ENCODE measurements at places on chromosomes 7 and 10.

- DNase-seq, result no peak
These were observed 3.1 kb downstream of the CCDC126 start for GRCh38 chr7:23600236-23600635.

GRCh38 chr7:134293002-134293740 is 23.6 kb downstream of the SLC35B4 start:
- DNase-seq, result no peak

GRCh38 chr7:50660040-50660829 is 95.0 kb upstream of the DDC start:
- no peak for DNase-seq

DNA sequence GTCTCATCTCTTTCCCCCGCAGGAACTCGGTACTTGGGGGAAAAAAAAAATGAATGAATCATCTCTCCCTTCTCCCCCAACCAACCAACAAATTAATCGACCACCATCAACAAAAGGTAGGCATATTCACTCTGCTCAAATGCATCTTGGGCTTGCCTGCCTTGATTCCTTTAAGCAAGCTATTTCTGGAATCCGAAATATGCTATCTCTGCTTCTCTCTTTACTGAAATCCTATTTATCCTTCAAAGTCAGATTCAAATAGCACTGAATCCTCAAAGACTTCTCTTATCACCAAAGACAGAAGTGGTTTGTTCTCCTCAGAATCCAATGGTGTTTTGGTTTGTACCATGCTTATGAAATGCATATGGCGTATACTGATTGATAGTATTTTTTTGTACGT is 49.6 kb upstream of the TPK1 start:
- no peak for DNase-seq

GRCh38 chr7:142384493-142384922 is 126.7 kb upstream of the PRSS58 start:
- peak; percentile 29 for DNase-seq

- DNase-seq, result no peak
These were observed 67.0 kb upstream of the RHEB start for GRCh38 chr7:151586531-151587260.

- DNase-seq, result no peak
These were observed 95.2 kb upstream of the DNAAF5 start for GRCh38 chr7:631291-631711.

- DNase-seq, result no peak
These were observed 285.6 kb upstream of the POM121L12 start for GRCh38 chr7:52749880-52750279.

DNA sequence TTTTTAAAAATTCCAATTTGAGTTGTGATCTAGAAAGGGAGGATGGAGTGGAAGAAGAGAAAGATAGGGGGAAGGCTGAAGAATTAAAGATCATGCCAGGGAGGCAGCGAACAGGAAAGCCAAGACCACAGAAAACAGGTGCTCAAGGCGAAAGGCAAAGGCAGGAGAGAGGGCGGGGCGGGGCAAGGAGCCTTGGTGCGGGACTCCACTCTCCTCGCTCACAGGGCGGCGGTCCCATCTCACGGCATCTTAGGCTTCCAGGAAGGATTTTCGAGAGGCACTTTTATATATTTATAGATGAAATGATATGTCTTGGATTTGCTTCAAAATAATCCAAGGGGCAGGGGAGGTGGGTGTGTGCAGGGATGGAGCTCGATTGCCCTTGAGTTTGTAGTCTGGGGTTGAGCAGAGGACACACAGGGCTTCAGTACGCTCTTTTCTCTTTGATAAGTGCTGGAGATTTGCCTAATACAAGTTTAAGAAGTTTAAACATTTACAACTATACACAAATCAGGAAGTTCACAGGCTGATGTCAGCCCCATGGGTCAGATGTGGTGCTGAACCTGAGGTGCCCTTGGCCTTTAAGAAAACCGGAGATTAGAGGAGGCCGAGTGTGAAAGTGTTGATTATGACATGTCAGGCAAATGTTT is 161.1 kb downstream of the PRKAG2 start:
- DNase-seq, result no peak

DNA sequence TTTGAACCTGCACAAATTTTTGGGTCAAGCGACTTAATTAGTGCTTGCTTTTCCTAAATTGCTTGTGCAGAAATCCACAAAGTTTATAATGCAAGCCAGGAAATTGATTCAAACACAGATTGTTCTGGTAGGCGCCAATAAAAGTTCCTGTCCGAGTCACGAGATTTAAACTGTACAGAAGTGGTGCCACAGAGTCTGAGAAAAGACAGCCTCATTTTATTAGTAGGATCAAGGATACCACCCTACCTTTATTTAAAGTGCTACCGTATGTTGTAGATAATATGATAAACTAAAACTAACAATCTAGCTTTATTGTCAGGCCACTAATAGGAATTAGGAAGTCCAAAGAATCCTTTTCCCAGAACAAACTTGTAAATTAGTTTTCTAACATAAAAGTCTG is 696.7 kb downstream of the TNS3 start:
- DNase-seq, result no peak

DNA sequence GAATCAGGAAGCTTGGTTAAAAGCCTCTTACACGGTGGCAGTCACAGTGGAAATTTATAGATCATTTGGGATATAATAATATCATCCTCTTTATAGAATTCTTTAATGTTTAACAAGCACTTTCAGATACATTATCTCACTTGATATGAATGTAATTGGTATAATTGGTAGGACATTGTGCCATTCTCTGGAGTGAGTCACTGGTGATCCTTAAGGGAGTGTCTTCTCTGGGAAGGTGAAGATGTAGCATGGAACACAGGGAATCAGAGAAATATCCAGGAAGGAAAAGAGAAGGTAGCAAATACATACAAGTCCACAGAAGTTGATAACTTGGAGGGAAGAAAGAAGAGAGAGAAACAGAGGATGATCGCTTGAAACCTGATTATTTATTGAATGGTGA is 9.8 kb downstream of the PTPRZ1 start:
- no peak for DNase-seq

GRCh38 chr7:105715528-105715927 is 134.2 kb upstream of the EFCAB10 start:
- no peak for DNase-seq

- no peak for DNase-seq
These were observed 25.5 kb downstream of the GTF2IRD1 start for GRCh38 chr7:74479066-74479781.

DNA sequence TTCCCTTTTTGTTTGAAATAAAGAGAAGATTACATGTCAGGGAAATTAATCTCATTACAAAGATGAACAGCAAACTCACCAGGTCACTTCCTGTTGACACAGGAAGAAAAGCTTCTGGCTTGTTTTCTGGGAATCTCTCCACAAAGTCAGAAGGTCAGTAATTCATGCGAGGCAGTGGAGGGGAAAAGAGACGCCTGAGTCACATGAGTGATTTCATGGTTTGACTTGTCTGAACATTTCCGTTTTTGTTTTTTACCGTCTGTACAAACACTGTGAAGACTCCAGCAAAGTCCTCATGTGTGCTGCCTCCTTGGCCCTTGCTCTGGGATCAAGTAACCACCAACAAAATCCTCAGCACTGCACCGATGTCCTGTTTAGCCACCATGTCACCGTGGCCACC is 2.5 kb upstream of the HABP2 start:
- no peak for DNase-seq

GRCh38 chr7:132023466-132023865 is 467.0 kb upstream of the PODXL start:
- DNase-seq, result no peak

DNA sequence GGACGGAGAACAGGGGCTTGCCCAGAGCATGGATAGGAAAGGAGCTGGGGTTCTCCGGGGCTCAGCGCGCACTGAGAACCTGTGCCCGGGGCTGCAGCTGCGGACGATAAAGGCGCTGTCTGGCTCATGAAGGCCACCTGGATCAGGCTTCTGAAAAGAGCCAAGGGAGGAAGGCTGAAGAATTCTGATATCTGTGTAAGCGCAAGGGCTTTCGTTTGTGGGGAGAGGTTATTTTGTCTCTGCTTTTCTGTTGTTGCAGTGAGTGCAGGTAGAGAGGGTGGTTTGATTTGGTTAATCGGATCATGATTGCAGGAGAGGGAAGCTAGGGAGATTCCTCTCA is 250.5 kb downstream of the NSUN6 start:
- no peak for DNase-seq

GRCh38 chr10:119306514-119306951 is 99.2 kb downstream of the GRK5 start:
- no peak for DNase-seq

GRCh38 chr10:117218654-117219053 is 21.4 kb downstream of the KCNK18 start:
- DNase-seq, result no peak

DNA sequence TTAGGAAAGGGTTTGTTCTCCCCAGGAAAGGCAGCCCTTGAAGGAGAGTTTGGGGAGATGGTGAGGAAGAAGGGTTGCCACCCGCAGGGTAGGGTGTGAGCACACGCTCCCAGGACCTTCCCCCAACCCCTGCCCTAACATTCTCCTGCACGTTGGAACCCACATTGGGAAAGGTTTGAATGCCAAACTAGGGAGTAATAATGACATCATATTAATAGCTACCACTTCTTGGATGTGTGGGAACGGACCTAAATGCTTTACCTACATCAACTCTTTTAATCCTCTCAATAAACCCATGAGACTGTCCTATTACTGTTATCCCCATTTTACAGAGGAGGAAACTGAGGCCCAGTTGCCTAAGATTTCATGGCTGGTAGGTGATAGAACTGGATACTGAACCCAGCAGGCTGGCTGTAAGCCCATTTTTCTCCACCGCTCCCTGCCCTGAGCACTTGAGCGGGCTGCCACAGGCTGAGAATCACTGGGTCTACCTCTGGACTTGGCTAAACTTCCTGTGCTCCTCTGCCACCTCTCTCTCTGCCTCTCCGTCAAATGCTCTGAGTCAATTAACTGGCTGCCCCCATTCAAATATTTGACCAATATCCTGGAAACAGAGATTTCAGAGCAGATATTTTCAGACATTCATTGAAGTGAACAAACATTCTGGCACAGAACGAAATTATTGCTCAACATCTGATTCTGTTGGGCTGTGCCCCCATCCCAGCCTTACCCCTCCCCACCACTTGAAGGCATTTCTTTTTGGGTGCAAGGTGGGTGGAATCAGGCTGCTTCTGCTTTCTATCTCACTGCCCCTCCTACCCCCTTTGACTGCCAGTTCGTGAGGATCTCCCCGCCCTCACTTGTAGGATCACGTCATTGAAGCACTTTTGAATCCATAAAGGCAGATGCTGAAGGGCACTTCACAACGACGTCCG is 129.7 kb downstream of the C10orf105 start:
- no peak for DNase-seq

GRCh38 chr7:20240080-20240926 is 23.1 kb upstream of the MACC1 start:
- no peak for DNase-seq

DNA sequence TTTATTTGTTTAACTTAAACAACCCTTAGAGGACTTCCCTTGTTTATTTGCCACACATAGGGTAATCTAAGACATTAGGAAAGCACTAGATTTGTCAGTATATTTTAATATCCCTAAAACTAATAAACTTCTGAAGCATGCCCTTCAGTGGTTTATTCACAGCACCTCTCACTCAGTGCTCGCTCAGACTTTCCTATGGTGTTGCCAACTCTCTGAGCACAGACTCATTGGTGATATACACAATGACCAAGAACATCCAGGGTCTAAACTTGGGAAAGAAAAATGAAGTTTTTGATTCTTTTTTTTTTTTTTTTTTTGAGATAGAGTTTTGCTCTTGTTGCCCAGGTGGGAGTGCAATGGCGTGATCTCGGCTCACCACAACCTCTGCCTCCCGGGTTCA is 82.2 kb downstream of the RAB11FIP2 start:
- no peak for DNase-seq

- DNase-seq, result no peak
These were observed 107.2 kb upstream of the TRIM24 start for GRCh38 chr7:138352570-138353461.

GRCh38 chr10:103445767-103446567 is 6.2 kb downstream of the CALHM2 start:
- no peak for DNase-seq

DNA sequence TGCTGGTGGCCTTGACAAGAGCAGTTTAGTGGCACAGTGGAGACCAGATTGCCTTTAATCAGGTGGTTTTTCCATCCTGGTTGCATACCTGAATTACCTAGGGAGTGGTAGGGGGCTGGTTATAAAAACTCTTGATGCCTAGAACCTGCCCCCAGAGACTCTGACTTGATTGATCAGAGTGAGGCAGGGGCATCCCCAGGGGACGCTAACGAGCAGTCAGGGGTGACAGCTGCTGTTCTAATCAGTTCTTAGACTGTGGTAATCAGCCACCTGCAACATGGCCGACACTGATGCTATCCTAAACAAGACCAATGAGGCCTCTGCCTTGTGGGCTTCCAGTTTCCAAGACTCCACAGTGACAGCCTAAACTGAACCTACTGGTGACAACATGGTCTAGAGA is 2.0 kb upstream of the OPALIN start:
- no peak for DNase-seq

- no peak for DNase-seq
These were observed 11.9 kb downstream of the RGR start for GRCh38 chr10:84256510-84257342.

- DNase-seq, result no peak
These were observed 36.7 kb downstream of the DNAH11 start for GRCh38 chr7:21579341-21580072.

DNA sequence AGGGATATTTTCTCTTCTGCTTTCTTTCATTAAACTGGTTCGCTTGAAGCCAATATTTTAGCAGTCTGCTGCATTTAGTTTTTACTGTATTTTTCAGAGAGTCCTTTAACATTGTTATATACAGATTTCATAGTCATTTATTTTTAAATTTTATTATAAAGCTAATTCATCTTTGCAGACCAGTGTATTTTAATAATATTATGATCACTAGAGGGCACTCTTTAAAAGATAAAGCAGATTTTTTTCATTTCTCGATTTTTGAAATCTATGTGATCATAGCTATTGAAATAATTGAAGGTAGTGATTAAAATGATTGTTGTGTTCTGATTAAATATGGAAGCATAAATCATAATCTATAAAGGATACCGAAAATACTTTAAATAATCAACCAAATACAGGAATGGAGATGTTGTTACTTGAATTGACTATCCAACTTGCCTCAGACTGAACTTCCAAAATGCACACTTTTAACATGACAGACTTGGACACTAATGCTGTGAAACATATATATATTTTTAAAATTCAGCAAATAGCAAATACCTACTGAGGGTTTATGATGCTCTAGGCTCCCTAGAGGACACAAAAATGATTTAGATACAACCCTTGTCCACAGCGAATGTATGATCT is 35.2 kb downstream of the ST7 start:
- DNase-seq, result no peak

DNA sequence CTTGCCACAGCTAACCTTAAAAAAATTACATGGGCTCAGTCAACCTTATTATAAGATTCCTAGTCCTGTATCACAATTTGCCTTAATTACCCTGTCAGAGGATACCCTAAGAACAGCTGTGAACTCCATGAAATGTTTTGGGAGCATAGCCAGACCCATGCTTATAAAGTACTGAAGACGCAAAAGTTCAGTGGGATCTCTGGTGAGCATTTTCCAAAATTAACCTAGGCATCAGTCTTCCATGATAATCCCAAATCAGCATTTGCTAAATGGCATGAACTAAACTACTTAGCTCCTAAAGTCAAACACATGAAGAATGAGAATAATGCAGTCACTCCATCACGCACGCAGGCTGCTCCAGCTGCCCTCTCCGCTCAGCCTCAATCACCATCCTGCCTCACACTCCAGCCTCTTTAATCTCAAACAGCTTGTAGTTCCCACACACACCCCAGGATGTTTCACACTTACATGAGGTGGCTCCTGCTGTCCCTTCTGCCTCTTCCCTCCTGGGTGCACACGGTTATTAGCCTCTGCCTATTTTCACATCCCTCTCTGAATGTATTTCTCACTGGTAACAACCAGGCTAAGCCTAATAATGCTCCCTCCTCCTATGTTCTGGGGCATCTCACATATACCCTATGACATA is 15.3 kb downstream of the IGF2BP3 start:
- DNase-seq, result no peak

Measured in T1000 (cell line).